MM.1S (cell line): ENCODE measurements at places on chromosomes 16 and 17.

DNA sequence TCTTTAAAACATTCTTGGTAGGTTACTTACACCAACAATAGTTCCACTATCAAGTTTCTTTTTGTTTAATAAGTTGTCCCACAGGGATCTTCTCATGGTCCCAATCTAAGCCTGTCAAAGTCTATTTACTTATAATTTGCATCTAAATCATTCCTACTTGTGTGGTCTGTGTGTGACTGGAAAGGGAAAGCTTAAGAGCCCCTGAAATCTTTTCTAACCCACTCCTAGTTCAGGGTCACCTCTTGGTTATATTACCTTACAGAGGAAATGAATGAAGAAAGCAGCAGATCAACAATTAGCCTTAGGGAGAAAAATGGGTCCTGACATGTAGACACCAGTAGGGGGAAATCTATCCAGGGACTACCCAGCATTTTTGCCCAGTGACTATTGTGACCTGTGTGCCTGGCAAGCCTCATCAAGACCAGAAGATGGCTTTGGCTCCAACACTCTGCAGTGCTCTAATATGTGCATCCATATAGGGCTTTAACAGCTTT is 110.4 kb upstream of the HAS3 start:
- no peak for DNase-seq

DNA sequence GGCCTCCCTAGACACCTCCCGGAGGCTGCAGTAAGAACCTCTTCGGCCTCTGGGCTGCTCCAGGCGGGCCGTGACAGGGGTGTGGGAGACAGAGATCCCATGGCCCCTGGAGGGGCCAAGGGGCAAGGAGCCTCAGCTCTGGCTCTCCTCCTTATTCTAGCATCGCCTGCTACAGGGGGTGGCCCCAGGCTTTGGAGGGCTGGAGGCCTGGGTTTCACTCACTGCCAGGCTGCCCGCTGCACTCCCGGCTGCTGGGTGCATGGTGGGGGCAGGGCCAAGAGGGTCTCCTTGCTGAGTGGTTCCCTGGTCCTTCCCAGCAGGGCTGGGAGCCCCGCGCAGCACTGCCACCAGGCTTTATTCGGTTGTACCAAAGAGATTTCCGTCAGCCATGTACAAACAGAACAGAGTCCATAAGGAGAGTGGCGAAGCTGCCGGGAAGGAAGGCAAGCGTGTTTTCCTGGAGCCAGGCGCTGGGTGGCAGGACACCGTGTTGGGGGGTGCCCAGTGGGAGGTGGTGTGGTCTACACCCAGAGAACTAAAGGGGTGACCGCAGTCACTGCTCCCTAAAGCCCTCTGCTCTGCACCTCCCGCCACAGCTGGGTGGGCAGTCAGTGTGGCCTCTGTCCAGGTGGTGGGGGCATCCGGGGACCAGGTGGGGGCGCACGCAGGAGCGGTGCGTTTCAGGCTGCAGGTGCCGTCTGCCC is 2.0 kb downstream of the NPB start:
- DNase-seq = no peak

GRCh38 chr16:82955741-82956348 is 329.1 kb downstream of the CDH13 start:
- DNase-seq = no peak

DNA sequence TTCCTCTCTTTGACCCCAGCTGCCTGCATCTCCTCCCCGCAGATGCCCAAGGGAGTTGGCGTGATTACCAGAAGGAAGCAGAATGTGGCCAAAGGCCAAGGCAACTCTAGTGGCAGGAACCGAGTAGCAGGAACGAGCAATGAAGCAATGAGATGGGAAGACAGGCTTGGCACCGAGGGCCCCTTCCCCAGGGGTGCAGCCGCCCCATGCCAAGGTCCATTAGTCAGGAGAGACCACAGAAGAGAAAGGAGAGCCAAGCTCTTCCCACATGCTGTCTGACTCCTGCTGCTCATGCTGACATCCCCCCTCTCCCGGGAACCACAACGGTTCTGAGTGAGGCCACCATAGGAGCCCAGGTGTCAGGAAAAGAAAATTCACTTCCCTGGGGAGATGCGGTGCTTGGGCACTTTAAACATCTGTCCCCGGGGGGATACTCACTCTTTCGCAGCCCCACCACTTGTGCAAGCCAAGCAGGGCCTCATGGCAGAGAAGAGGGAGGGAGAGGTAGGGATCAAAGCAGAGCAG is 67.4 kb downstream of the MYO18A start:
- DNase-seq = no peak

GRCh38 chr17:12743046-12743445 is 46.3 kb upstream of the ARHGAP44 start:
- DNase-seq = no peak

DNA sequence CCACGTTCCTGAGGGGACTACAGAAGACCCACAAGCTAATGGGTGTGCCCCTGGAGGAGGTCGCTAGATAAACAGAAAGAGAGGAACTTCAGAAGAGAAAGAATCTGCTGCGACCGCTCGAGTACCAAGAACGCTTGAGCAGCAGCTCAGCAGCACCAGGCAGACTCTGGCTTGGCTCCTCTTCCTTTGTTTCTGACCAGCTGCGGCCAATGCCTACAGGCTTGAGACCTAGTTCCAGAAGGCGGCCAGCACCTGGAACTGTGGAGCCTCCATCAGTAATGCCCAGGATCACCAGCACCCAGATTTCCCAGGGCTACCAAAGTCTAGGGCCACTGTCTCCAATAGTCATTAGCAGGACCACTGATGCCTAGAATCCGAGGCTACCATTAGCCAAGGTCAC is 26.0 kb upstream of the GOSR2 start:
- DNase-seq = no peak

- no peak for DNase-seq
These were observed 305.5 kb downstream of the SOX9 start for GRCh38 chr17:72426321-72426720.

GRCh38 chr17:78113804-78114785 is 14.5 kb downstream of the TMC6 start:
- DNase-seq = no peak

GRCh38 chr16:54720259-54720658 is 210.4 kb upstream of the IRX5 start:
- no peak for DNase-seq

DNA sequence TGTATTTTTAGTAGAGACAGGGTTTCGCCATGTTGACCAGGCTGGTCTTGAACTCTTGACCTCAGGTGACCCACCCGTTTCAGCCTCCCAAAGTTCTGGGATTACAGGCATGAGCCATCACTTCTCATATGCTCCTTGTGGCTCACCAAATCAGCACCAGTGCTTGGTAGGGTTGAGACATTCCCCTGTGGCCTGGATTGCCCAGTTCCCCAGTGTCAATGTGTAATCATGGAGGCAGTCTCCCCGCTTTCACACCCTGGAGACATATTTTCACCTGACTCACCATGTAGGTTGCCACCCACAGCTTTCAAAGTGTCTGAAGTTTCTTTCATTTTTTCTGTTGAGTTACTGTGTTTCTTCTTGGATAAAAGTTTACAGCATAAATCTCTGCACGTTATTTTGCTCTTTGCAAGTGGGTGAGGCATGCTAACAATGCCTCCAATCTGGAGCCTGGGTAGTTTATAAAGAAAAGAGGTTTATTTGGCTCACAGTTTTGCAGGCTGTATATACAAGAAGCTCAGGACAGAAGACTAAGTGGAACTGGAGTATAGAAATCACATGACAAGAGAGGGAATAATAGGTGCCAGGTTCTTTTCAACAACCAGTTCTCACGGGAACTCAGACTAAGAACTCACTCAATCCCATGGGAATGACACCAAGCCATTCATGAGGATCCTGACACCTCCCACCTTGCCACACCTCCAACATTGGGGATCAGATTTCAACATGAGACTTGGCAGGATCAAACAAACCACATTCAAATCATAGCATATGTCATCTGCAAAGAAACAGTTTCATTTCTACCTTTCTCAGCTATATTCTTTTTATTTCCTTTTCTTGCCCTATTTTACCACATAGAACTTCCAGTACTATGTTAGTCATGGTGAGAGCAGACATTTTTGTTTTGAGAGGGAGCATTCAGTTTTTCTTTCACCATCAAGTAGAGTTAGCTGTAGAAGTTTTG is 113.2 kb downstream of the PHKB start:
- peak; percentile 57 for DNase-seq
